ENCODE measurements at places on chromosomes 2 and 18. TPM values are rescaled to one million over a fixed set of nuclear protein-coding genes. Genes with fewer than 3 reads are reported as not detected.
A peak's percentile ranks its signal among the peaks of the same experiment; 100 is the strongest.

- DNase-seq: no peak
These were observed 33.3 kb downstream of the DOCK10 start for GRCh38 chr2:225008935-225009334.

DNA sequence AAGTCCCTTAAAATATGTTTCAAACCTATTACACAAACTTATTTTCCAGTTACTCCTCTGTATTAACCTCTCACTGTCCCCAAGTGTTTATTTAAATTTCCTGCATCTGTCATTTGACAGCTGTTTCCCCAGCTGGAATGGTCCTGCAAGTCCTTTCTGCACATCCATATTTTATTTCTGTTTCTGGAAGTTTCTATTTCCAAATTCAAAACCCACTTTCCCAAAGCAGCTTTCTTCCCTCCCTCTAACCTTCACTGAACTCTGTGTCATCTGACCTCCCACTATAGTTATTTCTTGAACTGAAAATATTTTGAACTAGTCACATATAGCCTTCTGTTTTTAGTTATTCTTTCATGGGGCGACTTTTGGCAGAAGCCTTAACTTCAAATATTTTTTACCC lies 459.4 kb upstream of the MC4R start:
- no peak for DNase-seq

DNA sequence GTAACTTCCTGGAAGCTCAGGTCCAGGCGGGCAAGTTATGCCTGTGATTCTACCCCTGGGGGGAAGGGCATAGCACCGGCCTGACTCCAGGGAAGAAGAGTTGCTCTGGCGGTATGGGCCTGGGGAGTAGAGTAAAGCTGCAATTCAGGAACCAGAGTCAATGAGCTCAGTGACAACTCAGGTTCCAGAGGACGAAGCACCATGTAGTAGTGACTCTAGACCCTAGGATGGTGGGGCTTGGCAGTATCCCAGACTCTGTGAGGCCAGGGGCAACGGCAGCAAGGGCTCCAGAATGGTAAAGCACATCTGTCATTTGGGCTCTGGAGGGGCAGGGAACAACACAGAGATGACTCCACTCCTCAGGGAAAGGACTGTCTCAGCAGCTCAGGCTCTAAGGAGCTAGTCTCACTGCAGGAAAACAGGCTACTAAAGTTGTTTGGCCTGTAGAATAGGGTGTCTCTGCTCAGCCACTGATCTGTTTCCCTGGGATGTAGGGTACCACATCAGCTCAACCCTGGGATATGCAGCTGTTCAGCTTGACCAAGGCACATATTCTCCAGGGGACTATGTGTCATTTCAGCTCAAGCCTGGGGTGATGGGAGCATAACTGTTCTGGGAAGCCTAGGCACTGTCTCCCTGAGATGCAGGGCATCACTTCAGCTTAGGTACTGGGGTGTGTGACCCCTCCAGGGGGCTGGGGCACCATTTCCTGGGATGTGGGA lies 36.2 kb upstream of the RHOB start:
- no peak for DNase-seq

DNA sequence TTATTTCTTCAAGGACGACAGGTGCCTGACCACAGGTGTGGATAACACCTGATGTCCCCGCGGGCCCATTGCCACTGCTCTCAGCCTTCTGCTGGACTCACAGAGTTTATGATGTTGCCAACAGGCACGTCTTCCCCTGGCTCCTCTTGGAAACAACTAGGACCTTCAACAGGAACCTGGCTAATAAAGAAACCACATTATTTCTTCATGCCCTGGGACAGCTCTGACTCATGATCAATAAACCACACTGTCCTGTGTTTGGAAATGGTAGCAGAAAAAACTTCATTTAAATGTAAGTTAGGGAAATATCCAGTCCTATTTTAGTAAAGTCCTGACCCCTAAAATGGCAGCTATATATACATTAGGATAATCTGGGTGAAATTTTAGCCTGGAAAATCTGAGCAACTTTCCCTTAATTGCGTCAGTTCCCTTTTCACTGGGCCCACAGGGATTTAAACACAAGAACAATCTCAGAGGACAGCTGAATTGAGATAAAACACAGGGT lies 158.9 kb downstream of the VAPA start:
- DNase-seq: no peak

GRCh38 chr18:48342581-48342980 lies 66.6 kb downstream of the ZBTB7C start:
- no peak for DNase-seq

- DNase-seq: no peak
These were observed 44.7 kb upstream of the SNED1 start for GRCh38 chr2:240953426-240954410.

DNA sequence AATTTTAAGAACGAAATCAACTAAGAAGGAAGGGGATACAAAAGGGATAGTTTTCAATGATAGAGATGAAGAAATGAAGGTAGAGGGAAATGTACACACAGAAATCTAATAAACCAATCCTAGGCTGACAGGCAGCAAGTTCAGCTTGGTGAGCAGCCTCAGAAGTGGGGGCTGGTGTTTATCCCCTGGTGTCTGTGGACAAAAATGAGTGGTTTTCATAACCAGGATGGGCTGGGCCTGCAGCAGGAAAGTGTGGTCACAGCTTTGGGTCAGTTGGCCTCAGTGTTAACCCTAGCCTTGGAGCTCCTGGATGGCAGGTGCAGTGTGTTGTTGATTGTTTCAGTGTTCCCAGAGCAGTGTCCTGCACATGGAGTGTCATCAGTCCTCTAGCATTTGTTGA lies 14.3 kb downstream of the IL18R1 start:
- DNase-seq: no peak

DNA sequence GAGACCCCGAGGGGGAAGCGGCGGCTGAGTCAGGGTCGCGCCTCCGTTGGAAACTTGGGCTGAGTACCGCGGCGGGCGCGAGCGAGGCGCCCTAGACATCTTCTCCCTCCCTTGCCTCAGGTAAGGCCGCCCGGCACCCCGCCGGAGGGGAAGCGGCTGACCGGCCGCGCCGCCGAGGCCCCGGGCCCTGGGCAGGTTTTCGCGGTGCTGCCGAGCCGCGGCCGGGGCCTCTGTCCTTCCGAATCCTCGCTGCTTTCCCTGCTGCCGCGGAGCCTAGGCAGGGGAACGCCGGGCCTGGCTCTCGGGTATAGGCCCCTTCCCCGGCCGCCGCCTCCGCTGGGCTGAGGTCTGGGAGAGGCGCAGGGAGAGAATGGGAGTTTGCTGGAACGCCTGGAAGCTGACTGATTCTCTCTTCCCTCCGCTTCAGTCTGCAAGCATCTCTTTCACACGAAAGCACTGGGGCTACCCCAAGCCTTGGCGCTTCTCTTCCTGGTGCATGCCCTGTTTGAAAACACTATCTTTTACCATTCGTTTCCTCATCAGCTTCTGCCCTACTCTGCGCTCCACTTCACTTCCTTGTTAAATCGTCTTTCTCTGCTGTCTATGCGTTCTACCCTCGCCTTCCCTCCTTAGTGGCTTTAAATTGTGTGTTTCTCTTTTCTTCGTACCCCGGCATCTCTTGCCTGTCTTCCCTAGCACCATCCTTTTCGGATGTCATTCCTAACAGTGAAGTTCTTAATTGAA lies 652 bp downstream of the PPM1B start:
- peak; percentile 42 for DNase-seq

- no peak for DNase-seq
These were observed 216.9 kb upstream of the LRP1B start for GRCh38 chr2:142347751-142348150.

DNA sequence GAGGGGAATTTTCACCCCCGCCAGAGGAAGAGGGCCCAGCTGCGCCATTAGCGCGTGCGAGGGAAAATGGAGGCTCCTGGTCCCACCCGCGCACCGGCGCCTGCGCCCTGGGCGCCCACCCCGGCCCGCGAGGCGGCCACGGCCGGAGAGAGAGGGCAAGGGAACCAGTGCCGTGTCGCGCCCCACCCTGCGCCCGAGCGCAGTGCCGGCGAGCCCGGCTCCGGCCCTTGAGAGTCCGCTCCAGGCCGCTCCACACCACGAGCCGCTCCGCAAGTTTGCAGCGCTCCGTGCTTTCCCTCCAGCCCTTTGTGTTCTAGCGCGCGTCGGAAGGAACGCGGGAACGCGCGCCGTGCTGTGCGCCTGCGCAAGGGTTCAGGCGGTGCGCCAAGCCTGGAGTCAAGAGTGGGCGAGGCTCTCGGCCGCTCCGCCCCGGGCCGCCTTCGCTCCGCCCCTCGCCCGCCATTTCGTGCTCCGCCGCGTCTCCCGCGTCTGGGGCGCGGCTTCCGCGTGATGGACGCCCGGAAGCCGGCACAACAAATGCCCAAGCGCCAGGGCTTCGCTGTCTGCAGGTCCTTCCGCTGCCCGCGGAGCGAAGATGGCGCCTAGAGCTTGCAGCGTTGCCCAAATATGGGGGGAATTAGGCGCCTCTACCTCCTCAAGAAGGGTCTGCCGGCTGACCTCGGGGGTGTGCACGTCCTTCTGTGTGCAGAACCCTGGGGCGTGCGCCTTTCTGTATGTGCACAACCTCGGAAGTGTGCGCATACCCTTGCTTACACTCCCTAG lies 46.1 kb upstream of the PTMA start:
- peak; percentile 99 for DNase-seq

- no peak for DNase-seq
These were observed 2.1 kb downstream of the PUM2 start for GRCh38 chr2:20348542-20348941.

DNA sequence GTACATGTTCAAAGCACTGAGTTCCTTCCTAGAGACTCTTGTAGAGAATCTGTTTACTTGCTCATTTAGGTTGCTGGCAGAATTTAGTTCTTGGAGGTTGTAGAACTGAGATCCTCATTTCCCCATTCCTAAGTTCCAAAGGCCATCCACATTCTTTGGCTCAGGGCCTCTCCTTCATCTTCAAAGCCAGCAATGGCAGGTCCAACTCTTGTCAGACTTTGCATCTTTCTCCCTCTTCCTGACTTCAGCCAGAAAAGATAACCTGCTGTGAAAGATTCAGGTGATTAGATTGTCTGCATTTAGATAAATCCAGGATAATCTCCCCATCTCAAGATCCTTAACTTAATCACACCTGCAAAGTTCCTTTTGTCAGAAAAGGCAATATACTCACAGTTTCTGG lies 51.1 kb downstream of the SOCS6 start:
- DNase-seq: no peak

GRCh38 chr2:176493226-176493825 lies 224.1 kb downstream of the MTX2 start:
- no peak for DNase-seq

GRCh38 chr2:153105829-153106578 lies 372.6 kb downstream of the RPRM start:
- DNase-seq: no peak

GRCh38 chr2:42867093-42868065 lies 75.0 kb upstream of the HAAO start:
- DNase-seq: no peak

- no peak for DNase-seq
These were observed 17.9 kb downstream of the TMEM37 start for GRCh38 chr2:119449521-119449920.

- no peak for DNase-seq
These were observed 1.0 kb upstream of the ZC3H8 start for GRCh38 chr2:112255875-112256274.

GRCh38 chr2:236525411-236525997 lies 44.1 kb upstream of the ACKR3 start:
- DNase-seq: no peak

- no peak for DNase-seq
These were observed 65.9 kb upstream of the CPO start for GRCh38 chr2:206873423-206873822.

- DNase-seq: no peak
These were observed 36.1 kb downstream of the SPIRE1 start for GRCh38 chr18:12621742-12622306.

DNA sequence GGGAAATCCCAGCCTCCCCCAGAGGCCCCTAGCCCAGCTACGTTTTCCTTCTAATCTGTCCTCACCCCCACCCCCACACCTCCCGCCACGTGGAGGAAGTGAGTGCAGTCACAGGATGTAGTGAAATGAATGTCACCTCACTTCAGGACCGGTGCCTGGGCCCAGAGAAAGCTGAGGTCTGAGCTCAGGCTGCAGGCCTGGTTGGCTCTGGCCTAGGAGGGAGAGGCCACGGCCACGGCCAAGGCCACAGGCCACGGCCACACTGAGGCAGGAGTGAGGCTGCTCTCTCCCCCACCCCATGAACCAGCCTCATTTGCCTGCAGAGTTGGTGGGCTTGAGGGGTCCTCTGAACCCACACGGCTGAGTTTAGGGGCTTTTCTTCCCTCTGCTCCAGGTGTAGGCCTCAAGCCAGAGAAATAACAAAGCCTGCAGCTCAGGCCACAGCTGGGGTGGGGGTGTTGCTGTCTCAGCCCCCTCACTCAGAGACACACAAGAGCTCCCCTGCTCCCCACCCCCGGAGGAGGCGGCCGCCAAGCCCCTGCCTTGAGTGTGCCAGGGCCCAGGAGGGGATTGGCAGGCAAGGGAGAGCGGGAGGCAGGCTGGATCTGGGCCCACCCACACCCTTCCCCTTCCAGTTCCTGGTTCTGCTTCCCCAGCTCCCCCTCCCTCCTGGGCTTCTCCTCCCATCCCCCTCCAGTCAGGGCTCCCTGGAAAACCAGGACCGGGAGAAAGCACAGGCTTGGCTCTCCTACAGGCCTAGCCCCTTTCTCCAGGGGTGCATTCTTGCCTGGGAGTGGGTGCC lies 27.0 kb downstream of the DNMT3A start:
- peak; percentile 85 for DNase-seq

DNA sequence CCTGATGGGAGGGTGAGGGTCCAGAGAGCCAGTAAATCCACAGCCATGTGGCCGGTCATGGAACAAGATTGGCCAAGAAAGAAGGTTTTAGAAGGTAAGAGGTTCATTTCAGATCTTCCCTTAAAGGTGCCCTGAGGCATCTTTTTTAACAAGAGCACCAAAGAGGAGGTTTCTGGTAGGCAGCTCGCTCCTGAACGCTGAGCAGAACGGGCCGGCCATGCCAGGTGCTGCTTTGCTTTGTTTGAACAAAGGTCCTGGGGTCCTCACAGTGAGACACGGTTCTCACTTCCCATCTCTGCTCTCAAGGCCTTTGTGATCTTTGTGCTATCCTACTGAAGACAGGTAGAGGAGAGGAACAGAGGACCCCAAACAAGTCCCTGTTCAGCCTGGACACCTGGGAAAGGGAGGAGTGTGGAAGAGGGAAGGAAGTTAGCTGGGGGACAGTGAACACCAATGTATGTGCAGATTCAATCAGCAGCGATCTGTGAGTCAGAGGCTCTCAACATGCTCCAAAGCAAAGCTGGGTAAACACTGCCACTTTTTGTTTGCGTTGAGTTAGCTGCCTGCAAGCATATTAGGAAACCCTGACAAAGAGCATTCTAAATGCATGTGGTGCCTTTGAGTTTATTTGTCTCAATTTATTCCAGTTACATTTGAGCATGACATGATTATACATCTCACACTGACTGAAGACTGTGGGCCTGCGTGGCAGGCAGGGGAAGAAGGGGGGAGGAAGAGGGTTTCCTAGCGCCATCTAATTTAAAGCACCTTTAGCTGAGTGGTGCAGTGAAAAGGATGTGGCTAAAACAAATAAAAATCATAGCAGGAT lies 102.4 kb downstream of the ASB1 start:
- no peak for DNase-seq

The TGFA gene
- 2.3 TPM for total RNA-seq

The UGT1A10 gene
- total RNA-seq: not detected

The DCC gene
- not detected for total RNA-seq

The MYO5B gene
- total RNA-seq: 5.9 TPM

The ERMN gene
- total RNA-seq: not detected

The ZC3H6 gene
- 13.8 TPM for total RNA-seq

The CFAP53 gene
- total RNA-seq: not detected

The ANO7 gene
- 1.8 TPM for total RNA-seq

All from heart left ventricle (tissue), 16 donors.